Activated CD4-positive, alpha-beta memory T cell treated with anti-CD3 and anti-CD28 coated beads, Interleukin-2, amount 10 ng/mL, durations not matched to agents 7 days and 5 days (primary cell): ENCODE measurements at places on chromosomes 7 and 10. TPM values are rescaled to one million over a fixed set of nuclear protein-coding genes. Genes with fewer than 3 reads are reported as not detected.

DNA sequence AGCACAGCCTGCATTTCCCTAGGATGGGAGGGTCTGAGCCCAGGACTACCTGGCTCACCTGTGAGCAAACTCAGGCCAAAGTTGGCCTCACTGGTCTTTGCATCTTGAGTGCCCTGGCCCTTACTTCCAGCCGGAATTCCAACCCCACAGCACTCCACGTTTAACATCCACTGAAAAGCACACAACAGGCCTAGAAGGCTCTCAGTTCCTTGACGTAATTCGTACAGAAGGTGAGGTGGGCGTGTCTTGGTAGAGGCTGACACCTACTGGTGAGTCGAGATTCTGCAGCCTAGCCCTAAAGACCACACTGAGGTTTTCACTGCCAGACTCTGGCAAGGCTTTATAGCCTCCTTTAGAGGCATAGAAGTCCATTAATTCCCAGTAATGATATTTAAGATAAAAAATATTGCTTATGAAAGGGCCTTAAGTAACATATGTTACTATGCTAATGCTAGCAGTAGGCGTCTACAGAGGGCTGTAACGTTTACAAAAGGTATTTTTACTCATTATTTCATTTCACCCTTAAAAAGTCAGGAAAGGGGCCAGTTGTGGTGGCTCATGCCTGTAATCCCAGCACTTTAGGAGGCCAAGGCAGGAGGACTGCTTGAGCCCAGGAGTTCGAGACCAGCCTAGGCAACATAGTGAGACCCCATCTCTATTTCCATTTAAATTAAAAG is 95.8 kb downstream of the HIP1 start:
- peak; percentile 79 for DNase-seq

GRCh38 chr10:6383096-6383812 is 180.5 kb downstream of the PFKFB3 start:
- DNase-seq: no peak

GRCh38 chr10:100076750-100077149 is 4.9 kb downstream of the CPN1 start:
- DNase-seq: no peak

Gene PLEKHA8
- 10.7 TPM for total RNA-seq

Gene KCP
- 0.33 TPM for total RNA-seq

- DNase-seq: no peak
Observed at GRCh38 chr7:103637094-103637493, 191.1 kb upstream of the SLC26A5 start.

- no peak for DNase-seq
Observed at GRCh38 chr7:150939466-150939865, 38.7 kb downstream of the KCNH2 start.

GRCh38 chr10:94344522-94345122 is 18.1 kb downstream of the NOC3L start:
- no peak for DNase-seq

GRCh38 chr10:938941-939678 is 7.6 kb upstream of the LARP4B start:
- no peak for DNase-seq
